Colonic mucosa (tissue), 4 donors: ENCODE measurements at places on chromosomes 7 and 10. TPM values are rescaled to one million over a fixed set of nuclear protein-coding genes. Genes with fewer than 3 reads are reported as not detected.

CRTAC1 gene
- 1.4 TPM for total RNA-seq

FMC1 gene
- total RNA-seq = 21.6 TPM

DNA sequence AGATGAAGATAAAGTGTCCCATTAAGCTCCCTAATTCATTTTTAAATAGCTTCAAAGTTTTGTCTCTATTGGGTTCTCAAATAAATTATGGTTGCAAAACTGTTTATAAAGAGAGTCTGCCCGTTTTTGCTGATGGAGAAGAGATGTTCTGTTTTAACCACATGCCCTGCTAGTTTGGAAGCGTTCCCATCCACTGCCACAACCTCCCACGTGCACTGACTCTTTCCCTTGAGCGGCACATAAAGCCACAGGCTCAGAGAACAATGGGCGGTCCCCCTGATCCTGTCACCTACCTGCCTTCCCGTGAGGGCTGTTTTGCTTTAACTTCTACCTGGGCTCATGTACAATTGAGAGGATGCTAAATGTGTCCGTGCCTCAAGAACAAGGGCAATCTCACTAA lies 65.5 kb downstream of the CPVL start:
- no peaks in the 10 kb centered on the region for H3K27me3 ChIP-seq
- no peaks in the 10 kb centered on the region for H3K36me3 ChIP-seq
- H3K4me1 ChIP-seq = no peaks in the 10 kb centered on the region
- no peak for DNase-seq

- no peak overlapping the region for H3K27ac ChIP-seq
- H3K36me3 ChIP-seq = no peaks in the 10 kb centered on the region
- DNase-seq = no peak
- H3K4me1 ChIP-seq = no peaks in the 10 kb centered on the region
Observed at GRCh38 chr10:93091960-93092359, 18.3 kb downstream of the CYP26A1 start.

DNA sequence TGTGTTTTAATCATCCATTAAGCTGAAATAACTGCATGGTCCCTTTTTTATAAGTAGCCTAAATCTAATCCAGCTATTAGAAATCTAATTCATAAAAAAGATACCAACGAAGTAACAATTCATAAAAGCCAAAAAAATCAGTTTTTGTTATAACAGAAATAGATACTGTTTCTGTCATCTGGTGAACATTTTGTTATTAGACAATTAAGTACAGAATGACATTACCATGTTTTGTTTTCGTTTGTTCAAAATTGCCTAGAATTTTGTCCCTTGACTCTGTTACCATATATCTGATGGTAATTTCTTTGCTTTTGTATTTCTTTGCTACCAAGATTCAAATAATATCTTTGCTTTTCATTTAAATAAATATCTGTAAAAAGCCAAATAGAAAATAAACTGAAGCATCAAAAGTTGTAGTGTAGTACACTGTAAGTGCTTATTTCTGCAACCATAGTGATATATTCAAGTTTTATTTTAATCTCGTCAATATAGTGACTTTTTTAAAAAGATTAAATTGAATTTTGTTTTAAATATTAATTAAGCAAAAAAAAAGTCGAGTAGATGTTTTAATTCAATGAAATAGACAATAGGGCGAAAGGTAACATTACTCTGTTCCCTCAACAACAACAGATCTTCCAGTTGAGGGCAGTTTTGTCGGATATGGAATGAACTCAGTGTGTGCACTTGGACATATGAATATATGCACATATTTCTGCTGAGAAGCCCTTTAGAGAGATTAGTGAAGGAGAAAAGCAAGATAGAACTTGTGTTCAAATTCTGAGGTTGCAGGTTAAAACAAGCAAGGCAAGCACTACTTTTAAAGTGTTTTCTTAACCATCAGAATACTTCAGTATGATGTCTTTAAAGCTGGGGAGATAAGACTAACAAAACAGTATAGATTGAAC lies 7.9 kb upstream of the IGF2BP3 start:
- peaks cover 8% of the 10 kb centered on the region for H3K4me1 ChIP-seq
- H3K36me3 ChIP-seq = no peaks in the 10 kb centered on the region
- peaks cover 62% of the 10 kb centered on the region for H3K27me3 ChIP-seq
- H3K4me3 ChIP-seq = no peak overlapping the region

GRCh38 chr7:65809259-65809981 lies 63.5 kb upstream of the VKORC1L1 start:
- no peak for DNase-seq
- H3K27me3 ChIP-seq = no peaks in the 10 kb centered on the region
- no peak overlapping the region for H3K27ac ChIP-seq

GRCh38 chr7:13980474-13980873 lies 9.0 kb downstream of the ETV1 start:
- DNase-seq = no peak
- no peaks in the 10 kb centered on the region for H3K27me3 ChIP-seq
- no peak overlapping the region for H3K27ac ChIP-seq
- no peaks in the 10 kb centered on the region for H3K36me3 ChIP-seq
- no peak overlapping the region for H3K4me3 ChIP-seq
- H3K4me1 ChIP-seq = peaks cover 8% of the 10 kb centered on the region

SRRM3 gene
- 0.64 TPM for total RNA-seq

DNA sequence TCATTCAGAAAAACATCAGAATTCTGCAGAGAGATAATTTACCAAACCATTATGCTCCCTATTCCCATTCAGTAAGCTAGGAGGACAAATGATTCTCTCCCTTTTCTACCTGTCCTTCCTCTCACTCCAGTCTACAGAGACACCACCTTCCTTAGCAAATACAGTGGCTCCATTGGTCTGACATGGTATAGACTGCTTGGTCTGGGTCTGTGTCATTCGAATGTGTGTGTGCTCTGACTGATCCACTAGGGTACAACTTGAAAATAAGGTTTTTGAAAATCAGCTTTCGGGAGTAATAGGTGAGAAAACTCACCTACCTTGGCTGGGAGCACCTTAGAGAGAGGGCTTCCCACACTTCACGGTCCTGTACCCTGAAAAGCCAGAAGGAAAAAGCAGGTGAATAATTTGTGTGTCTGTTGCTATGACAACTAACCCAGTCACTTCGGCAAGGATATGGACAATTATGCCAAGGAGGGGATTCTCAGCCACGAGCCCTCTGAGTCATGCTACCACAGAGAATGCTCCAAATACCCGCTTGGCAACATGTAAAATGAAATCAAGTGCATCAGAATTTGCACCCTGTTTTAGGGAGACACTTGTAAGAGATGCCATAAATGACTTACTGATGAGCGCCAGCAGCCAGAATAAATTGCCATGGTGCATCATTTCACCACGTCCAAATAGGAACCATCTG lies 114.5 kb upstream of the PRKCQ start:
- H3K36me3 ChIP-seq = no peaks in the 10 kb centered on the region
- DNase-seq = no peak
- H3K27me3 ChIP-seq = no peaks in the 10 kb centered on the region

ITPRID1 gene
- 0.48 TPM for total RNA-seq

ADAM22 gene
- total RNA-seq = 2.8 TPM

DNA sequence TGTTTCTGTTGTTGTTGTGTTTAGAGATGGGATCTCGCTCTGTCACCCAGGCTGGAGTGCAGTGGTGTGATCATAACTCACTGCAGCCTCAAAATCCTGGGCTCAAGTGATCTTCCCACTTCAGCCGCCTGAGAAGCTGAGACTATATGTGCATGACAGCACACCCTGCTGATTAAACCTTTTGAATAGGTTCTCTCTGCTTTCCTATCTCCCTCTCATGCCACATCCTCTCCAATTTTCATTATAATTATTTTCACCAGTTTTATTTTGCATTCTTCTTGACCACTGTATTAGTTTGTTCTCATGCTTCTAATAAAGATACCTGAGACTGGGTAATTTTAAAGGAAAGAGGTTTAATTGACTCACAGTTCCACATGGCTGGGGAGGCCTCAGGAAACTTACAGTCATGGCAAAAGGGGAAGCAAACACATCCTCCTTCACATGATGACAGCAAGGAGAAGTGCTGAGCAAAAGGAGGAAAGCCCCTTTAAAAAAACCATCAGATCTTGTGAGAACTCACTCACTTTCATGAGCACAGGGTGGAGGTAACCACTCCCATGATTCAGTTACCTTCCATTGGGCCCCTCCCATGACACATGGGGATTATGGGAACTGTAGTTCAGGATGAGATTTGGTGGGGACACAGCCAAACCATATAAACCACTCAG lies 12.9 kb downstream of the AGK start:
- H3K4me3 ChIP-seq = no peak overlapping the region
- no peak for DNase-seq
- no peaks in the 10 kb centered on the region for H3K27me3 ChIP-seq

MSMB gene
- not detected for total RNA-seq

GRCh38 chr7:55277916-55278315 lies 87.2 kb upstream of the LANCL2 start:
- no peaks in the 10 kb centered on the region for H3K4me1 ChIP-seq
- no peaks in the 10 kb centered on the region for H3K36me3 ChIP-seq
- no peak overlapping the region for H3K27ac ChIP-seq
- DNase-seq = no peak
- no peaks in the 10 kb centered on the region for H3K27me3 ChIP-seq
